ENCODE measurements at places on chromosomes 16 and 17.

DNA sequence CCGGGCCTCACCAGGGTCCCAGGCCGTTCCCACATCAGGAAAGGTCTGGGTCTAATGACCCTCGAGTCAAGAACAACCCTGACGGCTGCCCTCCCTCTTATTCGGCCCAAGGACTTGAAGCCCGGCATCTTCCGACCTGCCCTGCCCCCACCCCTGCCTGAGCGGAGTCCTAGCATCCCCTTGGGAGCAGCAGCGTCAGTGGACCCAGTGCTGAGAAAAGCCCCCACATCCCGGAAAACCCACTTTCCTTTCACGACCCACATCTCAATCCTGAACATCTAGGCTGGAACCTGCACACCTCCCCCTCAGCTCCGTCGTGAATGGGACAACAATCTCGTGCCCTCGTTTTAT is 769 bp downstream of the TMEM88 start:
- peak; percentile 54 for DNase-seq

DNA sequence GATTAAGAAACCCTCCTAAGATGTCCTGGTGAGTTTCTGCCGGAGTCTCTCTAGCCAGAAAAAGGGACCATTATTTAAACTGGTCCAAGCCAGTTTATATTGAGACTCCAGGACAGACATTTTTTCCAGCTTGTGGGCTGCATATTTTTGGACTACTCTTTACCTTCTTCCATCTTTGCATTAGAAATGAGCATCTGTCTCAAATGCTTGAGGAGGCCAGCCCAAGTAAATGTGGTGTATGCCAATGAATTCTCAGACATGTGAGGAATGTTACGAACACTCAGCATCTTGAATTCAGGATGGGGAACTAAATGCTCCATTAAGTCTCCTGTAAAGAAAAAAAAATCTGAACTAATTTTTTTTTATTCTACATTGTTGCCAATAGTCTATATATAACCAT is 18.4 kb downstream of the TUBD1 start:
- DNase-seq = no peak

DNA sequence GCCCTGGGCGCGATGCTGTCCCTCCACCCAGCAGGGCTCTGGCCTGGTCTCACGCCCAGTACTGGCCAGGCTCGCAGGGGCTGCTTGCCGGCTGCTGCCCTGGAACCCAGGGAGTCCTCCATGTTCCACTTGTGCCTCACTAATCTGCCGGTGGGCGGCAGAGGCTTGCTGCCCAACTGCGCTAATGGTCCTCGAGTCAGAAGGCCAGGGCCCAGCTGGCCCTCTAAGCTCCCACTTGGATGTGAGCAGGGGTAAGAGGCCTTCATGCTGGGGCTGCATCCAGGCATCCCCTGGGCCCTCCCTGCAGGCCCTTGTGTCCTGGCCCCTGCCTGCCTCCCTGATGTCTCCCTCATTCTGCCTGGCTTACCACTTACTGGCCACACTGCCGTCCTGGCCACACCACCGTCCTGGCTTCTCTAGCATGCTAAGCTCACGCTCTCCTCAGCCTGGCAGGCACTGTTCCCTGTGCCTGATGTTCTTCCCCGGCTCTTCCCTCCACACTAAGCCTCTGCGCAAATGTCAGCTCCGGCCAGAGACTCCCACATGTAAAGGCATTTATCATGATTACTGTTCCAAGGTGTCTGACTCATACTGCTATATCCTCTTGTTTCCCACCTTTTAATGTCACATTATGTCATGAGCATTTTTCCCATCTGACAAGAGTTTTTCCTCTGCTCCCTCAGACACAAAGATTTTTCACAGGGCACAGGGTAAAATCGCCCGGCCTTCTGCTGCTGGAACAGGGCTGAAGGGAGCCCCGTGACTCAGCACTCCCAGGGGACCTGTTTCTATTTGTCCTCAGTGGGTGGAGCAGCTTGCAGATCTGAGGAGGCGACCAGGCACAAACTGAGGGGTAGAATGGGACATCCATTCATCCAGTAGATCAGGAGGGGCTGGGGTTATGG is 15.9 kb downstream of the B9D1 start:
- DNase-seq = peak; percentile 80

DNA sequence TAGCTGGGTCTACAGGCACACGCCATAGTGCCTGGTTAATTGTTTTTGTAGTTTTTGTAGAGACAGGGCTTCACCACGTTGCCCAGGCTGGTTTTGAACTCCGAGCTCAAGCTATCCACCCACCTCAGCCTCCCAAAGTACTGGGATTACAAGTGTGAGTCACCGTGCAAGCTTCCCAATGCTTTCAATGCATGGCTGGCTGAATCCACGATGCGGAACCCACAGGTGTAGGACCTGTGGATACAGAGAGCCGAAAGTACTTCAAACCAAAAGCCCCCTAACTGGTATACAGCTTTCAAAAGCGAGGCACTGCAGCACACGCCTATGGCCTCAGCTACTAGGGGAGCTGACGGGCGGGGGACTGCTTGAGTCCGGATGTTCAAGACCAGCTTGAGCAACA is 44.8 kb downstream of the METTL16 start:
- DNase-seq = no peak

DNA sequence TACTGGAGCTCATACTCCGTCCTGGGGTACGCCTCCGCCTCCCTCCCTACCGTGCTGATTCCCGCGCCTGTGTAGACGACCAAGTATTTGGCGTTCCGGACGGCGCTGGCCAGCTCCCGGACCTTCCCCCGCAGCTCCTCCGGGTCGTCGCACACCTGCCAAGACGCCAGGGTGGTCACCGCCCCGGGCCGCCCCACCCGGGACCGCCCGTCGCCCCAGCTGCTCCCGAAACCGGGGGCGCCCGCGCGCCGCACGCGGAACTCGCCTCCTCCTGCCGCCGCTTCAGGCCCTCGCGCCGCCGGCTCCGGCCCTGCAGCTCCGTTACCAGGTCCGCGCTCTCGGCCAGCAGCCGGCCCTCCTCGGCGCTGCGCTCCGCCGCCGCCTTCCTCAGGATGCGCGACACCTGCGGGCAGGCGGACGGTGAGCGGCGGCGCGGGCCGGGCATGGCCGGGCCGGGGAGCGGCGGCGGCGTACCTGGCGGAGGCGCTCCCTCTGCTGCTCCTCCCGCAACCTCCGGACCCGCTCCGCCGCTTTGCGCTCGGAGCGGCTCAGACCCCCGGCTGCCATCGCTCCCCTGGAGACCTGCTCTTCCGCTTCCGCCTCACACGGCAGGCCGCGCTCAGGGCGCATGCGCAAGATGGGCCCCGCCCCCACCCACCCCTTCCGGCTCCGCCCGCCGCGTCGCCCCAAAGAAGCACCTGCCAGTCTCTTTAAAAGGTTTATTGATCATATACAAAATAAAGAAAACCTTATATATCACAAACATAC is at the start of gene SIRT7:
SIRT7 (minus strand) TSS at position 612 of the 768 bp plus-strand sequence; CDS start at position 567, 45 bp downstream.
- DNase-seq = peak; percentile 85

- peak; percentile 30 for DNase-seq
These were observed 336.5 kb upstream of the CDH5 start for GRCh38 chr16:66030036-66030435.

DNA sequence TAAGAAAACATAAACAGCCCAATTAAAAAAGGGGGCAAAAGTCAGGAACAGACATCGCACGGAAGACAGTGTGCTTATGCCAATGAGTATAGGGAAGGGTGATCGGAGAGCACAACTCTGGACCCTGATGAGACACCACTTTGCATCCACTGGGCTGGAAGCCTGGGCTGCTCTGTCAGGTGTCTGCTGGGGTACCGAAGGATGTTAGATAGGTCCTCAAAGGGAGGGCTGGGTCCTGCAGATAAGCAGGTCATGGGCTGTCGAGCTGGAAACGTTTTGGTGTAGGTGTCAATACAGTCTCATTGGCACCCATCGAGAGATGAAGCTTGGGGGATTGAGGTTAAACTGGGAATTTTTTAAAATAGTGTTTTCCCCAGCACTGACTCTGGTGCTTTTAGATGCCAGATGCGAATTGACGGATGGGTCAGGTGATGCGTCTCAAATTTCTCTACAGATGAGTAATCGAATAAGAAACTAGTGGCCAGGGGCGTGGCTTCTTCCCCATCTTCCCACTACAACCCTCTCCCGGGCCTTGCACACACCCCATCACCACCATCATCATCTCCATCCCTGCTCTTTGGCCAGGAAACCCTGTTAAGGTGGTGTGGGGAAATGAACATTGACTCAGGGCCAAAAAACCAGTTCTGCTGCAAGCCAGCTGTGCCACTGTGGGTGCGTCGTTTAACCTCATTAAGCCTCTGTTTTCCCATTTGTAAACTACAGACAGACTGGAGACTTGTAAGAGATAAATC is 47.8 kb upstream of the IRF8 start:
- no peak for DNase-seq

- no peak for DNase-seq
These were observed 52.0 kb downstream of the LDHD start for GRCh38 chr16:75064403-75065148.

- DNase-seq = peak; percentile 59
These were observed at the start of gene LASP1NB for GRCh38 chr17:38925263-38925995. LASP1NB (plus strand) TSS chr17:38925614.

GRCh38 chr16:10828851-10829366 is 10.3 kb upstream of the TVP23A start:
- DNase-seq = peak; percentile 98

DNA sequence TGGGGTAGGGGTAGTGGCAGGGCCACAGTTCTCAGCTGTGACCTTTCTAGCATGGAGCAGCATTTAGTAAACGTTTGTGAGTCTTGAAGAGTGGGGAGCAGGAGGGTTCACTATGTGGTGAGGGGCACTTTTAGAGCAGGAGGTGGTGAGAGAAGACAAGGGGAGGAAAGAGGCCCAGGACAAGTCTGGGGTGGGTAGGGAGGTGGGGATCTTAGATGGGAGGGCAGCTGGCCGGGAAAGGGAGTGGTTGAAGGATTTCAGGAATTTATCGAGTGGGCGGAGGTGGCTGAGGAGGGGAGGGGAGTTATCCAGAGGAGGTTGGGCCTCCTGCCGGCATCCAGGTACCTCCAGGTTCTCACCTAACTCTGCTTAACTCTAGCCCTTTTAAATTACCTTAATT is 1.9 kb downstream of the CLEC16A start:
- DNase-seq = no peak

GRCh38 chr17:40484285-40484972 is 17.0 kb downstream of the TNS4 start:
- DNase-seq = no peak

DNA sequence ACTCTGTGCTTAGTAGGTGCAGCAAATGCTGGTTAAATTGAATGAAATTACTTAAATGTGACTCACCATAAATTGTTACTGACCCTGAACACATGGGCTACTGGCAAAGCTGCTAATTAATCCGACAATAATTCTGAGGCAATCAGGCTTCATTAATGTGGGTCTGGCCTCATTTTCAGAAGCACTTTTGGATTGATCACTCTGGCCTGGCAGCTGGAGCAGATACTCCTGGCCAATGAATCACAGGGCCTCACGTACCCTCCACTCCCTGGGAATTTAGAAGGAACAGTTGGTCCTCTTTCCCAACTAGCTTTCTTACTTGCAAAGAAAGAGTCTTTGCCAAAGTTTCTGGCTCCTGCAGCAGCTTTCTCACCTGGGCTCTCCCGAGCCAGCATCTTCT is 162.0 kb upstream of the ZKSCAN2 start:
- no peak for DNase-seq

Measured in left ventricle myocardium superior (tissue), 1 donor.